Omental fat pad (tissue), 4 donors: ENCODE measurements at places on chromosomes 5 and 9.

DNA sequence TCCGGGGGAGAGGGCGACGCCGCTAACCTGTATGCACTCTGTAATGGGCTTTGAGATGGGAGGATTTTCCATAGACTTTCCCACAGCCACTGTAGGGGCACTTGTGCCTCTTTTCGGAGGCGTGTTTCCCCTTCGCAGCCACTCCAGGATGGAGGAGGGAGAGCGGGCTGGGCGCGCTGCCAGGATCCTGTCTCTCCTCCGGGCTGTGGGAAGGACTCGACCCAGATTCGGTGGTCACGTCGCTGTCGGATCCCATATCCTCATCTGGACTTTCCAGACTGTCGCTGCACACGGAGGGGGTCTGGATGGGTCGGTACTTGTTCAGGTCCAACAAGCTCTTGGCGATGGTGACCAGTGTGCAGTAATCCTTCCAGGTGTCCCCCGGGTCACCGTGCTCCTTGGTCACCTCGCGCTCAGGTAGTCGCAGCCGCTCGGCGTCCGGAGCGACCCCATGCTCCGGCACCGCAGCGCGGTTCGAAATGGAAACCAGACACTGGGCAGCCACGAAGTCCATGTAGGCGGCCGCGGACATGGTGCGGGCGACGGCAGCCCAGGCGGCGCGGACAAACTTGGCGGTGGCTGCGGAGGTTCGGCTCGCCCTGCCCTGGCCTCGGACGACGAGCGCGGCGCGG lies 1.5 kb downstream of the KLF9 start:
- no peak for DNase-seq

- DNase-seq, result no peak
Measured at GRCh38 chr5:87400305-87400899, 12.3 kb downstream of the CCNH start.

DNA sequence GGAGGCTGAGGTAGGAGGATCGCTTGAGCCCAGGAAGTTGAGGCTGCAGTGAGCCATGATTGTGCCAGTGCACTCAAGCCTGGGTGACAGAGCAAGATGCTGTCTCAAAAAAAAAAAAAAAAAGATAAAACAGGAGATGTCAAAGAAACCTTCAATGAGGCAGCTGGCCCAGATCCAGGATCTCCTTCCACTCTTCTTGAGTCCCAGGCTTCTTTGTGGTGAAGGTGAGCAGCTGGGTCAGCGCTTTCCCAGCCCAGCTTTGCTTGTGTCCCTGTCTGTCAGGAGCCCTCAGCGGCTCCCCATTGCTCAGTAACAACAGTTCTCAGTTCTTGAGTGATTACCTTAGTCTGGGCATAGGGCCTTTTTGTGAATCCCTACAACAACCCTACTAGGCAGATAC lies 69.4 kb upstream of the PSD2 start:
- DNase-seq, result no peak

- no peak for DNase-seq
Measured at GRCh38 chr9:125183054-125183453, 6.5 kb downstream of the PPP6C start.

DNA sequence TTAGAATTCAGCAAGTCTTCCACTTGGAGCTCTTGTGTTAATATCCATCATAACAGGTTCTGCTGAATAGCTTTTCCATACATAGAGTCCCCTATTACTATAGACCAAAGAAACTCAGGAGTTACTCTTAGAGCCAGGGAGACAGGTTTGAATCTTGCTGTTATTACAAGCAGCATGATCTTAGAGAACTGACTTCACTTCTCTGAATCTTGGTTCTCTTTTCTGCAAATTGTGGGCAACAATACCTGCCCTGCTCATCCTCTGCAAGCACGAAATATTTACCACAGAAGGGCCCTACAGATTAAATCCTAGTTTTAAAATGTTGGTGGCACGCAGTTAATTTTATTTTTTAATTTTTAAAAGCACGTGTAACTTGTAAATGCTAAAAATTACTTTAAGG lies 111.7 kb downstream of the TLR4 start:
- DNase-seq, result no peak

DNA sequence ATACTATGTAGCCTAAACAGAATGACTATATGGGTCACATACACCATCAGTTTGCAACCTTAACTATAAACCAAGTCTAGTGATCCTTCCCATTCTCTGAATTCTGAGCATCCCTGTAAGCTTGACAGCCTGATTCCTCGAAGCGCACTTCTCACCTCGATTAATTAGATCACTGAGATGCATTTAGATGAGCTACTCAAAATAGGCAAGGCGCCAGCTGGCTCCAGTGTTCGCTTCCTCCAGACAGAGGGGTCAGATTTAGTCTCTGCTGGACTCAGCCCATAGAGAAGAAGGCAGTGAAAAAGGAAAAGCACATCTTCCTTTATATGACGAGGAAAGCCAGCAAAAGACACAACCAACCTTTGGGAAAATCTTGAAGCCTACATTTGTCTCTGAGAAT lies 371.5 kb downstream of the MLLT3 start:
- DNase-seq, result no peak

GRCh38 chr9:101787891-101788290 lies 49.4 kb upstream of the GRIN3A start:
- no peak for DNase-seq

DNA sequence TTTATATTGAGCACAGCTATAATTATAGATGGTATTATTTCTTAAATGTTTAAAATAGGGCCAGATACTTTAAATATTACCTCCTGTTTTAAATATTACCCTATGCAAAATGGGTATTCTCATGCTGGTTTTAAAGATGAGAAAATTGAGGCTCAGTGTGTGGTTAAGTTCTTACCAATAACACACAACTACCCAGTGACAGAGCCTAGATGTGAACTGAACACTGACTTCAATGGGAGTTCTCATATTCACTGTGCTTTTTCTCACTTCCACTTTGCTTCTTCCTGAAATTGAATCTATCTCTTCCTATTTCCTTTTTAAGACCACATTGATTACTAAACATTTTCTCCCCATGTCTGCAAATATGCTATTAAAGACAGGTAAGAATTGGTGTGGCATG lies 135.8 kb upstream of the TUSC1 start:
- DNase-seq, result no peak

GRCh38 chr9:116003397-116003796 lies 150.2 kb upstream of the PAPPA start:
- DNase-seq, result no peak

DNA sequence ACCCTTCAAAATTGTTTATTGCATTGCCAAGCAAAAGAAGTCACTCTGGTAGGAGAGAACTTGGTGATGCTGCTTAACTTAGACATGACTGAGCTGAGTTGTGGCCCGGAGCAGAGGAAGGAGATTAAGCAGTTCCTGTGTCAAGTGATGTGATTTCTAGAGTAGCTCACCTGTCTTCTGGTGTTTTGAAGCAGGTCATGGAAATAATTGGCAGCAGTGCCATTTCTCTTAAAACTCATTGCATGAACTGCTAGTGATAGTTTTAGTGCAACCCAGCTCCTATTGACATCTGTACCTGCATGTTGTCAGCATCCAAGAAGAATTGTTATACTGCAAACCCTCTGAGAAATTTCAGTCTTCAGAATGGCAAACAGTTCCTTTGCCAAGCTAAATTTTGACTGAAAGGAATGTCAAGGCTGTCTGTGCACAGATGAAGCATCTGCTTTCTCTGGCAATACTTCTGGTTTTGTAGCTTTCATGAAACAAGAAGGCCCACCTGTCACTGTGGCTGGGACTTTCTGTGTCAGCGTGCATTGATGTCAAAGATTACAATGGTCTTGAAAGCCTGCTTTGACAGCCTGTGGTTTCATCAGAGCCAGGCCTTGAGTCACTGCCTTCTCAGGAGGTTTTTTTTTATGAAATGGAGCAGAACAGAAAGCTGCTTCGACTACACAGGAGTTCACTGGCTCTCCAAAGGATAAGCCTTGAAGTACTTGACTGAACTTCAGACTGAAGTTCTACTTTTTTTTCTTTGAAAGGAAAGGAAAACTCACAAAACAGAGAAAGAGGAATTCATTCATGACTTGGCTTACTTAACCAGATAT lies 90.6 kb downstream of the RALGPS1 start:
- DNase-seq, result no peak

DNA sequence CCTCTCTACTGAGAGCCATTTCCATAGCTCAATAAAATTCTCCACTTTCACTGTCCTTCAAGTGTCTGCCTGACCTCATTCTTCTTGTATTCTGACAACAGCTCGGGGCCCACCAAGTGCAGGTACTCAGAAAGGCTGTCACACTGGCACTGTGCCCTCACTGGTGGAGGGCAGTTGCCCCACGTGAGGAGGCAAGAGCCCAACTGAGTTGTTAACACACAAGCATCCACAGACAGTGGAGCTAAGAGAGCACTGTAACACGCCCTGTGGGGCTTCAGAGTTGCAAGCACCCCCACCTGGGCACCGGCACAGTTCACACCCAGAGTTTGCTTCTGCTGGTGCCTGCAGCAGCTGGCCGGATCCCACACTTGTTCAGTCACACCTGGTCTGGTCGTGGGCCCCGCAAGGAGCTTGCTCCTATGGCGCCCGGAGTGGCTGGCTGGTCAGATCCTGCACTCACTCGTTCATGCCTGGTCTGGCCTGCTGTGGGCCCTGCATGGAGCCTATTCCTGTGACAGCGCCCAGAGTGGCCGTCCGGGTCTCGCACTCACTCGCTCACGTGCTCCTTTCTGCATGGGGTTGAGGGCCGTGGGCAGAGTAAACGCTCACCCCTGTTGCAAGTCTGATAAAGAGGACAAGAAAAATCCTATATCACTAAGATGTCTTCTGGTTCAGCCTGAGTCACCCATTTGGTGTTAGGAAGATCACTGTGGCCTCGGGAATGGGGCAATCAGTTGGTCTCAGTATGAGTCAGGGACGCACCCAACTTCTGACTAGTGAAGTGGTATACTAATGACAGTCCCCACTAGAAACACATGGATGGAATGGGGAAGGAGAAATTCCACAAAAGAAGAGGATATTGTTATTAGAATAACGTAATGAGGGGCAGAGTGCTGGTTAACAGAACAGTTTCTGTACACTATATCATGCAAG lies 87.0 kb upstream of the CCNH start:
- DNase-seq, result no peak

GRCh38 chr9:130368631-130369103 lies 76.1 kb upstream of the ASS1 start:
- DNase-seq, result no peak

GRCh38 chr9:129885018-129885669 lies 49.9 kb downstream of the USP20 start:
- no peak for DNase-seq

- no peak for DNase-seq
Measured at GRCh38 chr9:3018071-3018470, 174.2 kb upstream of the PUM3 start.

DNA sequence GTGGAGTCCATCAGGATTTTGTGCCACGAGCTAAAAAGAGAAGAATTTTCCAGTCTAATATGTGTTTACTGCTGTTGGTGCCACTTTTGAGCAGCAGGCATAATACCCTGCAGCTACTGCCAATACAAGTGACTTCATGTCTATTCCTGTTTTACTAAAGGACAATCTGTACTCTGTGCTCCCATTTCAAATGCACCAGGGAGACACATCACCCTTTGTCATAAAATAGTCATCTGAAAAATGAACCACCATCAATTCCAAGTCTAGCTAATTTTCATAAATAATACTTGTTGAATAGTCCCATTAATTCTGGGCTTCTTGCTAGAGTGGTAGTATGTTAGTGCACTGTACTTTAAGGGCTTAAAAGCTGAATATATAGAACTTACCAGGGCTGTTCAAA lies 8.9 kb upstream of the PKD2L2 start:
- no peak for DNase-seq

- no peak for DNase-seq
Measured at GRCh38 chr9:13845460-13845859, 468.5 kb downstream of the NFIB start.

- DNase-seq, result no peak
Measured at GRCh38 chr5:395921-396530, 47.0 kb upstream of the EXOC3 start.

DNA sequence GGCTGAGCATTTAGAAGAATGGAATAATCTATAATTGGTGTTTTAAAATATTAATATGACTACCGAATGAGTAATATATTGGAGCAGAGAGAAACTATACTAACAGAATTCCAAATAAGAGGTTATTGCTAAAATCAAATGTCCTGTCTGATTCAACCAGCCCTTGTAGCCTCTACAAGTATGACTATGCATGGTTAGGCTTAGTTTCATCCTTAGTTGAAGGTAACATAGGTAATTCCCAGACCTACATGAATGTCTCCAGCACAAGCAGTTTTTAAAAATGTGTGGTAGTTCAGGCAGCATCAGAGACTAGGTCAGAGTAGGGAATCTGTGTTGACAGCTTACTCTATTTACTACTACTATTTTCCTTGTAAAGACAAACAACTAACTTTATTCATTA lies 51.7 kb upstream of the SLC27A6 start:
- no peak for DNase-seq

DNA sequence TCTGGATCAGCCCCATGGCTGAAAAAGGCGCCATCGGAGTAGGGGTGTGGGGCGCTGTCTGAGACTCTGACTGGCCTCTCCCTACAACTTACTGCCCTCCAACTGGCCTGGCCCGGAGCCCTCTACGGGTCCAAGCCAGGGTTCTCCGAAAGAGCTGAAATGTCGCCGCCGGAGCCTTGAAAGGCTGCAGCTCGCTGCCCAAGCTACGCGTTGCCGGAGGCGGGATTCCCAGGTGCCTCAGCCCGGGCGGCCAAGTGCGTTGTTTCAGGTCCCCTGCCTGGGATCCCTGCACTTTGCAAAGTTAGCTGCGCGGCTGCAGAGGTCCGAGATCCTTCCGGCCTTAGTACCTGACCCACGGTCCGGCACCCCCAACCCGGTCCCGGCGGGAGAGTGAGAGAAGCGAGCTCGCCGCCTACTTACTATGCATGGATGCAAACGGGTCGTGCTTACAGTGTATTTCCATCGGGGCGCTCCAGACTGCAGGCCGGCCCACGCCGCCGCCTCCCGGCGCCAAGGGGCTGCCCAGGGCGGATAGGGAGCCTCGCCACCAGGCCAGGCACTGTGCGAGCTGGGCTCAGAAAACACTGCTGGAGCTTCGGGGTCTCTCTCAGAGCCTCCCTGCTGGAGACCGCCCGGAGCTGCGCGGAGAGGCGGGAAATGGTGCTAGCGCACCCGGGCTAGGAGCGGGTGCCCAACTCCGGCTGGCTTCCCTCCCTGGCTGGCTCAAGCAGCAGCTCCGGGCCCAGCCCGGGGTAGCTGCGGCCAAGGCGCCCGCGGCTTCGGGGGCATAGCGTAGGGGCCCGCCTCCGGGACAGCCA lies 7.7 kb downstream of the PAX5 start:
- DNase-seq, result no peak

- DNase-seq, result no peak
Measured at GRCh38 chr9:120868339-120868675, 8.7 kb downstream of the PHF19 start.
